Stimulated activated effector memory CD8-positive, alpha-beta T cell treated with anti-CD3 and anti-CD28 coated beads, Interleukin-12 subunit alpha, Interleukin-12 subunit beta, amount 100 ng/mL, for 72 hours (primary cell): ENCODE measurements at places on chromosomes 6 and 20.

DNA sequence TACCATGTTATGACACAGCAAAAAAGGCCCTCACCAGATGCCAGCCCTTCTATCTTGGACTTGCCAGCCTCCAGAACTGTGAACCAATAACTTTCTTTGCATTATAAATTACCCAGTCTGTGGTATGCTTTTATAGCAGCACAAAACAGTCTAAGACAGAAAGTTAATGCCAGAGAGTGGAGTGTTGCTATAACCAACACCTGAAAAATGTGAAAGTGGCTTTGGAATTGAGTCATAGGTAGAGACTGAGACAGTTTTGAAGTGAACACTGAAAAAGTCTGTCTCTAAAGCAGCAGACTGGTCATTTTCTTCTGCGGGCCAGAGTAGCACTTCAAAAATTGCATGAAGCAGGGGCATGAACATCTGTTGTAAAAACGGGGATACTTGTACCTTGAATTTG is 28.0 kb upstream of the ASIP start:
- no peak for DNase-seq

- DNase-seq = no peak
These were observed 11.0 kb upstream of the FILIP1 start for GRCh38 chr6:75504465-75505222.

DNA sequence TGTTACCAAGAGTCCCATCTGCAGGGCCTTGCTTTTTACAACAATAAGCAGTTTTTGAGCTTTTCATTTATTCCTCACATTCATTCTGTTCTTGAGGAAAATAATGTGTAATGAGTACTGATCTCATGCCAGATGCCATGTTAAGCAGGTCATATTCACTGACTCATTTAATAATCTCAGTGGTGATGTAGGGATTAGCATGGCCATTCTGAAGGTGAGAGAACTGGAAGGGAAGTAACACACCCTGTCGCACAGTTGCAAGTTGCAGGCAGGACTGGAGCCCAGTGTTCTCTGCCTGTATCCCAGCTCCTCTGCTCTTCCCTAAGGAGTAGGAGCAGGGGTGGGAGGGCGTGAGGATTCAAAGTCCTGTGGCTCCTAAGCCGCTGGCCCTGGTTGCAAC is 5.6 kb downstream of the PCIF1 start:
- DNase-seq = no peak

- no peak for DNase-seq
These were observed 11.8 kb upstream of the BFSP1 start for GRCh38 chr20:17542993-17543412.

GRCh38 chr6:17101422-17102257 is at the start of gene STMND1:
TSS of gene STMND1 (plus strand) at chr6:17102050. CDS start at chr6:17102258, 208 bp downstream.
- no peak for DNase-seq

- no peak for DNase-seq
These were observed 73.4 kb upstream of the NRSN1 start for GRCh38 chr6:24052590-24052961.

- no peak for DNase-seq
These were observed 5.2 kb downstream of the ZNFX1 start for GRCh38 chr20:49272654-49273053.

GRCh38 chr20:10637031-10637559 is 36.7 kb downstream of the JAG1 start:
- DNase-seq = no peak

DNA sequence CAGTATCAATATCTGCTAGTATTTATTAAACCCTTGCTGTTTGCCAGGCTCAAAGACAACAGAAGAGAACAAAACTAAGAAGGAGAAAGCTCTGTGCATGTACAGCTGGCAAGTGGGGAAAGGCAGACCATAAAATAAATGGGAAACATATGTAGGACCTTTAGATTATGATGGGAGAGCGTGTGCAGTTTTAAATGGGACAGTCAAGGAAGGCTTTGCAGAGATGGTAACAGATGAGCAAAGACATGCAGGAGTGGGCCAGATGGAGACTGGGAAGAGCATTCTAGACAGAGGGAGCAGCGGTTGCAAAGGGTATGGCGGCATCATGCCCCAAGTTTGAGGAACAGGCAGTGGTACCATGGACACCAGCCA is 260.0 kb downstream of the NRN1 start:
- no peak for DNase-seq

DNA sequence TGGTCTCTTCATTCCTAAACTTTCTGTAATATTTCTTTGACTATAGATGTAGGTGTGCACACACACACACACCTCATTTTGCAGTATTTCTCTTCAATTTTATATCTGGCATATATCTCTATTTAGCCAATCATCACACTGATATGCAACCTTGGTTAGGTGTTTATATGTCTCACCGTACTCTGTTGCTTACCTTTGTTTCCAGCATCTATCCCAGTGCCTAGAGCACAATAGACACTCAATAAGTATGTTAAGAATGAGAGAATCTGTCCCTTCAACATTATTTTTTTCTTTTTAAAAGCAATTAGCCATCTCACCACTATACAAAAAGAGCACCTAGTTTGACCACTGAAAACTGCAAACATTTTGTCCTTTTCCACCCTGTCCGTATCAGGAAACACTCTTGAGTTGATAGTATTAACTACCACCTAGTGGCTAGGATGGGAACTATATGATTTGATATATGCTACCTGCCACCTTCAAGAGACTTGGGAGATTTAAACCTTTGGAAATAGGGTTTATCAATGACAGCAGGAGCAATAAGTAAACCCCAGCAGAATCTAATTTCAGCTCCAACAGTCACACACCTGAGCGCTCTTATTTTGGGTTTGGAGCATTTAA is 48.7 kb upstream of the RSPO3 start:
- no peak for DNase-seq

- DNase-seq = no peak
These were observed 36.8 kb downstream of the GNAS start for GRCh38 chr20:58889334-58889760.

GRCh38 chr6:83592770-83593394 is 80.5 kb downstream of the PRSS35 start:
- DNase-seq = no peak
